ENCODE measurements at places on chromosomes 1 and 21.

DNA sequence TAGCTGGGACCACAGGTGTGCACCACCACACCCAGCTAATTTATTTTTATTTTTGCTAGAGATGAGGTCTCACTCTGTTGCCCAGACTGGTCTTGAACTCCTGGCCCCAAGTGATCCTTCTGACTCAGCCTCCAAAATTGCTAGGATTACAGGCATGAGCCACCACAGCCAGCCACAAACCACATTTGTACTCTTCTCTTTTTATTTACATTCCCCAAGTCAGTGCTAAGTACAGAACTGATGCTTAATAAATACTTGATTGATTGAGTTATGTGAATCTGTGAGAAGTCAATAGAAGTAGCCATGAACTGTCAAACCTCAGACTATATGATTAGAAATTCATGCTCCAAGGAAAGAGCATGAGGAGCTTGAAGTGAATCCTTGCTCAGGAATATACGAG, 48.5 kb upstream of the S1PR1 start:
- DNase-seq = no peak

DNA sequence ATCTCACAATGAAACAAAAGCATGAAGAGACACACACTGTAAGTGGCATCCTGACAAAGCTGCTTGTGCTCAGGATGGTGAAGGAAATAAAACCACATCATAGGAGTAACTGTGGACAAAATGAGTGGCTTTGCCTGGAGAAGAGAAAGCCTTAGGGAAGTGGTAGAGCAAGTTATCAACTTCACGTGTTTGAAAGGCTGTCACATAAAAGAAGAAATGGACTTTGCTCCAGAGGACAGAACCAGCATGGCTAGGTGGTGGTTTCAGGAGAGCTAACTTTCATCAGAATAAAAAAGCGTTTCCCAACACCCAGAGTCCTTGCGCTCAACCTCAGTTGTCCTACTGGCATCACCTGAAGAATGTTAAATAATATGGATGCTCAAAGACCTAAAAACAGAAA, 139.9 kb downstream of the SETD4 start:
- no peak for DNase-seq

DNA sequence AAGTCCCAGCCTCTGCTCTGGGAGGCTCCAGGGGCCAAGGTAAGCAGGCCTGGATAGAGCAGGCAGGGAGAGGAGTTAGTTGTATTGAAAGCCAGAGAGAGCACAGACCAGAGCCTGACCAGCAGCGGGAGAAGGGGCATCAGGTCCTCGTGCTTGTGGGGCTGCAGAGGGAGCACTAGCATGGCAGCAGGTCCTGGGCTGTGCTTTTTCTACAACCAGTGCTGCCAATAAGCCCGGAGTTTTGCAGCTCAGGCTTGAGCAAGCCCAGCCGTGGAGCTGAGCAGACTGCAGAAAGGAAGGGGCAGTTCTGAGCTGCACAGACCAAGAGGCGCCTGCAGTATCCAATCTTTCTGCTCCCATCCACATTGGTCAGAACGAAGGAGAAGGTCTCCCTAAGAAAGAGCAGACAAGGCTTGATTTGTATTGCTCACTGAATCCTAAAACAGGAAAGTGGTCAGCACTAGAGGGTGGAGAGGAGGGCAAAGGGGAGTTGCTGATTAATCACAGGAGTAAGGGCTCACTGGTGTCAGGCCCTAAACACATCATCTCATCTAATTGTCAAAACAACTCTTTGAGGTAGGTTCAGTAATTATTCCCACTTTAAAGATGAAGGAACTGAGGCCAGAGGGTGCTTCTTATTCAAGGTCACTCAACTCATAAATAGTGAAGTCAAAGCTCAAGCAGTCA, 2.7 kb downstream of the DENND2D start:
- peak; percentile 79 for DNase-seq

- DNase-seq = no peak
Observed at GRCh38 chr1:118023199-118023598, 93.7 kb downstream of the WDR3 start.

GRCh38 chr1:204407295-204407971, 4.2 kb downstream of the PPP1R15B start:
- no peak for DNase-seq

DNA sequence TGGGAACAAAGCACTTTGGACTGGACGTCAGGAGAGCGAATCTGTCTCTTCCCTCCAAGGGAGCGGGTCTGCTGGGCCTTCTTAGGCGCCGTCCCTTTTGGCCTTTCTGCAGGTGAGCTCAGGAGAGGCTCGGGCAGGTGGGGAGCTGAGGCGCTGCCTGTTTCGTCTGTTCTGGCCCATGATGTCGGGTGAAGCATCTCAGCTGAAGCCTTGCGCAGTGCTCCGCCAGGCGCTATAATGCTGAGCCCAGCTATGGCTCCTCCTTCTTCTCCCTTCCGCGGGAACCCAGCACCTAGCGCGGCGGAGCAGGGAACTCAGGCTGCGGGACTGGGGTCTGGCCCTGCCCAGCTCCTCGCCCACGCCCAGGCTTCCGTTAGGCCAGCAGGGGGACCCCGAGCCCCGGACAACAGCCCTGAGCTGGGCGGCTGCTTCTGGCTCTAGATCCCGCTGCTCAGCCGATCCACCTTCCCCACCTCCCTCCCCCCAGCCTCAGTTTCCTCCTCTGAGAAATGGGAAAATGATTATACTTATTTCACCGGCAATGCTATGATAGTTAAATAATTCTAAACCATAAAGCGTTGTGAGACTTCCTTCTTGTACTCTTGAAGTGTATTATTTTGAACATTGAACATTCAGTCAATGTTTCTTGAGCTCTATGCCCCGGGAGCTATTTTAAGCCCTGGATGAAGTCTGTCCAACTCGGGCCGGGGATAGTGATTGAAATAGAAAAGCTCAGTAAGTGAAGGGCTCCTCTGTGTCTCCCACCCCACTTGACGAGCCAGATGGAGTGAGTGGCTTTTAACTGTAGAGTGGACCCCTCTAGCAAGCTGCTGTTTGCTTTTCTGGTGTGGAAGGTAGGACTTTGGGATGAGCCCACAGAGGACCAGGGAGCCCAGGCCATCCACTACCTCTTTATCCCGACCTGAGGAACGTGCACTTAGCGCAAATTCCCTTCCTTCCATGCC, 9.6 kb upstream of the ADORA1 start:
- DNase-seq = peak; percentile 98

- no peak for DNase-seq
Observed at GRCh38 chr1:27001570-27002360, 8.3 kb downstream of the TRNP1 start.

DNA sequence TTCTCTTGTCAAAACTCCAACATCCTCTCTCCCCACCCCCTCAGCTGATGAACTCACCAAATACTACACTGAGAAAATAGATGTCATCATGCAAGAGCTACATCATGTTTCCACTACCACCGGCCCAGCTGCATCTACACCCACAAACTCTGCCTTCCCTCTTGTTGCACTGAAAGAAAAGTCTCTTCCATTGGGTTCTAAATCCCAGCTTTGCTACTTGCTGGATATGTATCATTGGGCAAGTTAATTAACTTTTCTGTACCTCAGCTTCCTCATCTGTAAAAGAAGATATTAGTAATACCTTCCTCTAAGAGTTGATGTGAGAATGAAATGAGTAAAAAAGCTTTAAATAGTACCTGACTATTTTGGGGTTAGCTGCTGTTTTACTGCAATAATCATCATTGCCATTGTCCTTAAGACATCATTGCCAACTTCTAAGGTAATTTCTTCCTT, 108.6 kb downstream of the OLFML2B start:
- DNase-seq = no peak

GRCh38 chr21:31879241-31879650, 6.4 kb downstream of the HUNK start:
- DNase-seq = no peak

DNA sequence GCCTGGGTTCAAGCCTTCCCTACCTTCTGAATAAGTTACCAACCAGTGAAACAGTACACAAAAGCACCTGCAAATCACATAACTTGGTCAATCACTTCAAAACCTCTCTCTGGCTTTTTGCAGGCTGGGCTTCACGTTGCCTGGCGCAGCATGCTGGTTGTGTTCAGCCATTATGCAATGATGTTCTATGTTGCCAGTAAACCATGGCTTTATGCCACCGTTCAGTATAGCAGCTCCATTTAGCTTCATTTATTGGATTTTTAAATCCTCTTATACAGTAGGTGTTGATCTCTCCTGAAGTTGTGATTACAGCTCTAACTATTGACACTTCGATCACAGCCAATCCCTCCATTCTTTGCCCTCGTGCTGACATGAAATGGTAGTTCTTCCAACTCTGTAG, 233.6 kb upstream of the PTBP2 start:
- DNase-seq = no peak

DNA sequence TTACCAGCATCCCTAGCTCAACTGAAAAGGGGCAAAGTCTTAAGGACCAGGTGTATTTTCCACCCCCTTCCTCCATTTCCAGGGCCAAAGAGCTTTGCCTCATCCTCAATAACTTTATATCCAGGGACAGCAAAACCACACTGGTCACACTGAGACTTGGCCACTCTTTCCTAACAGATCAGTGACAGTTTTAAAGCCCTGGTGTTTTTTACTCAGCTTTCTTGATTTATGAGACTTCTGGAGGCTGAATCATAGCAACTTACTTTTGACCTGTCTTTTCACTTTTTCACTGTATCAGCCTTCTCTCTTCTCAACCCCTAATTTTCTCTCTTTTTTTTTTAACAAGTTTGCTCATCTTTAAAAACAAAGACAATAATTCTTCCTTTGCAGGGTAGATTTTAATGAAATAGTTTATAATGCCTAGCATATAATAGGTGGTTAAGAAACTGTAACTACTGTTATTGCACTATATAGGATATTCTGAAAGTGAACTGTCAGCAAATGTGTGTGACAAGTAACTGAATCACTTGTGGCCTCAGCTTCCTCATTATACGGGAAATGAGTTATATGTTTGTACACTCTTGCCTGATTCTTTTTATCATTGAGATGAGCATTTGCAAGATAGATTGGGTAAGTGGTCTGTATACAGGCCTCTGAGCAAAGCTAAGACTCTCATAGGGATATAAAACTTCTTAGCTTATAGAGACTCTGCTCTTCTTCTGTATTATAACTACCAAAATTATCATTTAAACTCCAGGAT, 19.7 kb upstream of the DYNLT5 start:
- DNase-seq = no peak

DNA sequence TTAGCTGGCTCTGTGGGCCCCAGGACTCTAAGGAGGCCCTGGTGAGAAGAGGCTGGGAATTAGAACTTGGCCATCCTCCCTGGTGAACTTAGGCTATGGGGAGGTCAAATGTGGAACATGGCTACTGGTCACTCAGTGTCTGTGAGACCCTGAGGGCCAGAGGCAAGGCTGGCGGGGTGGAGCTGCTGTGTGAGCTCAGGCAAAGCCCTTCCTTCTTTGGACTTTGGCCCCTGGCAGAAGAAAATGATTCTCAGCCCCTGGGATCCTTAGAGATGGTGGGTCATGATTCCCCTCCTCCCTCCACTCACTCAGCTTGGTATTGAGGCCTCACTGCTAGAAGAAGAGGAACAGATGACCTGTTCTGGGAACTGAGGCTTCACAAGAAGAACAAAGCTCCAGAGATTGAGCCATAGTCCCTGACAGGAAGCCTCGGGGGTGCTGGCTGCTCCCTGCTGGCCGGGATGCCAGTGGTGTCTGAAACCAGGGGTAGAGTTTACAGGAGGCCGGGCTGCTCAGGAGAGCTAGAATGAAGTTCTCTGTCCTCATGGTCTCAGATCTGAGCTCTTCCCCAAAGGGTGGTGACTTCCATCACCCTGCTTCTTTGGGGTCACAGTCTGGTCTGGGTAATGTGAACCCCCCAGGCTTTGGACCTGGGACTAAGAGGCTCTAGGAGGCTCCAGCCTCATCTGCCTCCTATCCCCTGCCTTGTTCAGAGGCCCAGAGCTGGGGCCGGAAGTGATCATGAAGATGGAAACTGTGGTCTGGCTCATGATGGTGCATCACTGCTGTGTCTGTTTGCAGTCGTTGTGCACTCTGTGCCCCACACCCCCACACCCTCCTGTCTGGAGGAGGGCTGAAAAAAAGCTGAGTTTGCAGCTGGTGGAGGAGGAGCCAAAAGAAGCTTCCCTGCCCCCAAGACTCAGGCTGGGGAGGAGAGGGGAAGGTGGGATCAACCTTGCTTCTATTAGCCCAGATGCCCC, 905 bp downstream of the BTBD19 start:
- peak; percentile 31 for DNase-seq

DNA sequence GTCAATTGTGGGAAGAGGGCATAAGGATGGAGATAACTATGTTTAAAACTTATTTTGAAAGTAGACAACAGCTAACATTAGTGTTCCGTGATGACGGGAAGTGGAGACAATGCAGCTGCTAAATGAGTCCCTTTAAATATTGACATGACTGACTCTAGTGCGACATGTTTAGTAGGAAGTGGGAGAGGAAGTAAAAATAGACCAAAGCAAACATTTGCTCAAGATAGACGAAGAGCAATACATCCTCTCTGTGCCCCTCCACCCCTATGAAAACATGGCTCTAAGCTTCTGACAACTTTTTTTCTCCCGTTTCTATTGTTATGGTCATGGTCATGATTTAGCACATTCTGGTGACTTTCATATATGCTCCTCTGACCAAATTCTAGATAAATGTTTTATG, 60.0 kb upstream of the HMCN1 start:
- no peak for DNase-seq

GRCh38 chr1:83632906-83633305, 366.0 kb downstream of the TTLL7 start:
- DNase-seq = no peak

GRCh38 chr1:15989776-15990175, 13.9 kb upstream of the ZBTB17 start:
- DNase-seq = no peak
